Activated T-helper 2 cell treated with anti-CD3 and anti-CD28 coated beads, Interferon-gamma antibody, Interleukin-2, Interleukin-4, amounts not matched to agents 10 μg/mL and 5 μg/mL and 100 μg/mL, durations not matched to agents 14 hours and 24 hours and 36 hours (primary cell): ENCODE measurements at places on chromosomes 3 and 15. TPM values are rescaled to one million over a fixed set of nuclear protein-coding genes. Genes with fewer than 3 reads are reported as not detected.

- no peaks in the 10 kb centered on the region for H3K27me3 ChIP-seq
- no peaks in the 10 kb centered on the region for H3K36me3 ChIP-seq
- no peak overlapping the region for H3K27ac ChIP-seq
- H3K4me1 ChIP-seq: no peaks in the 10 kb centered on the region
Measured at GRCh38 chr3:78165876-78166275, 1126.0 kb downstream of the ROBO2 start.

DNA sequence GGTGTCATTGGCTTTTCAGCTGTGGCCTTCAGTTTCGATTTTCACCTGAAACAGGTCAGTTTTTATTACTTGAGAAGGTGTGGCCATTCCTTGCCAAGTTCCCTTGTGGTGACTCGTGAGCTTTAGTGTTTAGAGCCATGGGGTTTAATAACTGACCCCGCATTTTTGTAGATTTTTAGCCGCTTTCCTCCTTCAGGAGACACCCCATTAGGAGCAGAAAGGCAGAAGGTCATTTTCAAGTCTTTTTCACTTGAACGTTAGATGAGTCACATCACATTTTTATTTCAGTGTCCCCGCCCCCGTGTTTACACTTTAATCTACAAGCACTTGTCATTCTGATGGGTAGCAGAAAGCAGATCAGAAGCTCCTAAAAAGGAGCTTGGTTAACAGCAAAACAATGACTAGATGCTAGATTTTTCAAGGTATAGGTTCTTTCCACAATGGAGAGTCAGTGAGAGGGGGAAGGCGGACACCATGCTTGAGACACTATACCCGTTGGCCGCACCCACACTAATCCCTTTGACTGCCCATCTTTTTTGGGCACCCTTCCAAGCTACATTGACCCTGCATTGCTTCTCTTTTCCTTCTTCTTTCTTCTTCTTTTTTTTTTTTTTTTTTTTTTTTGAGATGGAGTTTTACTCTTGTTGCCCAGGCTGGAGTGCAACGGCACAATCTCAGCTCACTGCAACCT, 132.7 kb downstream of the GHSR start:
- no peak for DNase-seq
- no peak overlapping the region for H3K4me3 ChIP-seq
- peaks cover 36% of the 10 kb centered on the region for H3K36me3 ChIP-seq
- H3K27ac ChIP-seq: peak overlapping the region; percentile 76

Gene TGM5
- 0.09 and 0.21 TPM in 2 replicates for total RNA-seq

DNA sequence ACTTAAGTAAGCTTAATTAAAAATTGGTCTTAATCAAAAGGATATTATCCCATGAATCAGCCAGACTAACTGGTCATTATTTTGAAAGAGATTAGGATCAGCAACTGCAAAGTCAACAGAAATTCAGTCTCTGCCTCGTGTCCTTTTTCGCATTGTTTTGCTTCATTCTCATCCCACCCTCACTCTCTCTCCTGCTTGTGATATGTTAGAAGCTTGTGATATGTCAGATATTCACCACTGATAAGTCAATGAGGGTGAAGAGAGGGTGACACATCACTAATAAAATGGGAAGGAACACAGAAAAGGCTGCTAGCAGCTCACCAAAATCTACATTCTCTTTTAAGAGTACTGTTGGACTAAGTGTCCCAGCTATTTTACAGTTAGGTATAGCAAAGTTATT, 146.1 kb downstream of the SUCNR1 start:
- no peak overlapping the region for H3K27ac ChIP-seq
- H3K4me1 ChIP-seq: no peaks in the 10 kb centered on the region
- H3K4me3 ChIP-seq: no peak overlapping the region
- H3K36me3 ChIP-seq: no peaks in the 10 kb centered on the region

DNA sequence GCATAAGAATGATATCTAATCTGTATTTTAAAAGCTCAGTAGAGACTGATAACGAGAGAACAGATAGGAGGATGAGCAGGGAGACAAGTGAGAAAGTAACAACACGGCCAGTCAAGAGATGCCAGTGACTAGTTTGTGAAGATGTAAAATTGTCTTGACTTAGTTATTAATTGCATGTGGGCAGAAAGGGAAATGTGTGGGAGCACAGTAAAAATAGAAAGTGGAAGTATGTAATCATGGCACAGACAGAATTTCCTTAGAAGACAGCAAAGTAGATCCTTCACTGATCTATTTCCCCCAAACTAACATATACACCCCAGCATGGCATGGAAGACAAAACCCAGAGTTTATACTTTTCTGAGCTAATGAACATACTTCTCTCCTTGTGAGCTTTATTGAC, 344.5 kb downstream of the FGF12 start:
- DNase-seq: no peak
- no peak overlapping the region for H3K27ac ChIP-seq
- peaks cover 1% of the 10 kb centered on the region for H3K27me3 ChIP-seq
- no peak overlapping the region for H3K4me3 ChIP-seq

Gene EXD1
- not detected in 2 replicates for total RNA-seq

DNA sequence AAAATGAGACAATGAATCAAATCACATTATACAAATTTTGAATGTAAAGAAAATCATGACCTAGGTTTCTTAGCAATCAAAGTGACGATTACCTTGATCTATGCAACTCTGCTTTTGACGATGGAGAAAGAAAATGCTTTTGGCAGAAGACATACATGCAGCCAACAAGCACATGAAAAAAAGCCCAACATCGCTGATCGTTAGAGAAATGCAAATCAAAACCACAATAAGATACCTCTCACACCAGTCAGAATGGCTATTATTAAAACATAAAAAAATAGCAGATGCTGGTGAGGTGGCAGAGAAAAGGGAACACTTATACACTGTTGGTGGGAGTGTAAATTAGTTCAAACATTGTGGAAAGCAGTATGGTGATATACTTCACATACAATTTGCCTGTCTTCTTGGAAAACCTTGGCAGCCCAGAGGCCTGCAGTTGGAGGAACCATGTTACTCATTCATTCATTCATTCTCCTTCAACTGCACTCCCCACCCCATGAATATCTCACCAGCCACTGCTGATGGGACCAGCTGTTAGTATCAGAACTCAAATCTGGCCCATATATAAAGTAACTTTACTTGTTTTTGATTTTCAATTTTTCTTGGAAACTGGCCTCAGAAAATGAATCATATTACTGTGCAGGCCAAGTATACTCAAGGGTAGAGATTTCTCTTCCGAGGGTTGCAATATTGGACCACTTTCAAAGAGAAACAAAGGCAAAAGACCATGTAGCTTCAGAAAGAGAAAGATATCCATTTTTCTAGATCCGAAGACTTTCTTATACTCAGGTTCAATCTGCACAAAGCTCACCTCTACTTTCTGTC, 358.6 kb upstream of the ARHGEF26 start:
- no peak overlapping the region for H3K4me3 ChIP-seq
- no peak overlapping the region for H3K27ac ChIP-seq
- DNase-seq: no peak
- no peaks in the 10 kb centered on the region for H3K27me3 ChIP-seq

Gene RASGRP1
- total RNA-seq: 108 and 113 TPM in 2 replicates
